Astrocyte (in vitro differentiated cells and primary cell): ENCODE measurements at places on chromosomes 7 and 10. TPM values are rescaled to one million over a fixed set of nuclear protein-coding genes. Genes with fewer than 3 reads are reported as not detected.

DNA sequence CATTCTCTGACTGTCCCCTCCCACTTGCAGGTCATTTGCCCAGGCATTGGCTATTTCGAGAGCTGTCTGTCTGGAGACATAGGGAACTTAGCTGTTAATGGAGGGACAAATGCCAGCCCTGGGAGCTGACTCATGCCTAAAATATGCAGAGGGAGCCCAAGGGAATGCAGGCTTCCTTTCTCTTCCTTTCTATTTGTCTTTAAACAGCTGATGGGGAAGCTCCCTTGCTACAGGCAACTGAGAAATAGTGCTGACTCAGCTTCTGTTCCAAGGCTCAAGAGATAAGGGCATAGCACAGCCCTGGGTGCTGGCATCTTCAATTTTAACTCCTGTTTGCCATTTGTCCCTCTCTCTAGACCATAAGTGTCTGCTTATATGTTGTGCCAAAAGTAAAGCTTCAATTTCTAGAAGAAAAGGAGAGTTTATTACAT, 82.7 kb upstream of the C1GALT1 start:
- no peak overlapping the region for H3K4me3 ChIP-seq
- no peaks in the 10 kb centered on the region for H3K27me3 ChIP-seq
- no peaks in the 10 kb centered on the region for H3K36me3 ChIP-seq
- no peak overlapping the region for H3K27ac ChIP-seq
- peaks cover 15% of the 10 kb centered on the region for H3K4me1 ChIP-seq
- peak; percentile 91 for DNase-seq

- H3K36me3 ChIP-seq = no peaks in the 10 kb centered on the region
- H3K4me3 ChIP-seq = no peak overlapping the region
- no peaks in the 10 kb centered on the region for H3K4me1 ChIP-seq
- no peak for DNase-seq
Observed at GRCh38 chr10:44393834-44394547, 9.1 kb upstream of the CXCL12 start.

- H3K36me3 ChIP-seq = peaks cover 18% of the 10 kb centered on the region
- no peaks in the 10 kb centered on the region for H3K4me1 ChIP-seq
- no peaks in the 10 kb centered on the region for H3K27me3 ChIP-seq
- no peak overlapping the region for H3K27ac ChIP-seq
- no peak overlapping the region for H3K4me3 ChIP-seq
Observed at GRCh38 chr10:110134917-110135316, 72.5 kb upstream of the MXI1 start.

DNA sequence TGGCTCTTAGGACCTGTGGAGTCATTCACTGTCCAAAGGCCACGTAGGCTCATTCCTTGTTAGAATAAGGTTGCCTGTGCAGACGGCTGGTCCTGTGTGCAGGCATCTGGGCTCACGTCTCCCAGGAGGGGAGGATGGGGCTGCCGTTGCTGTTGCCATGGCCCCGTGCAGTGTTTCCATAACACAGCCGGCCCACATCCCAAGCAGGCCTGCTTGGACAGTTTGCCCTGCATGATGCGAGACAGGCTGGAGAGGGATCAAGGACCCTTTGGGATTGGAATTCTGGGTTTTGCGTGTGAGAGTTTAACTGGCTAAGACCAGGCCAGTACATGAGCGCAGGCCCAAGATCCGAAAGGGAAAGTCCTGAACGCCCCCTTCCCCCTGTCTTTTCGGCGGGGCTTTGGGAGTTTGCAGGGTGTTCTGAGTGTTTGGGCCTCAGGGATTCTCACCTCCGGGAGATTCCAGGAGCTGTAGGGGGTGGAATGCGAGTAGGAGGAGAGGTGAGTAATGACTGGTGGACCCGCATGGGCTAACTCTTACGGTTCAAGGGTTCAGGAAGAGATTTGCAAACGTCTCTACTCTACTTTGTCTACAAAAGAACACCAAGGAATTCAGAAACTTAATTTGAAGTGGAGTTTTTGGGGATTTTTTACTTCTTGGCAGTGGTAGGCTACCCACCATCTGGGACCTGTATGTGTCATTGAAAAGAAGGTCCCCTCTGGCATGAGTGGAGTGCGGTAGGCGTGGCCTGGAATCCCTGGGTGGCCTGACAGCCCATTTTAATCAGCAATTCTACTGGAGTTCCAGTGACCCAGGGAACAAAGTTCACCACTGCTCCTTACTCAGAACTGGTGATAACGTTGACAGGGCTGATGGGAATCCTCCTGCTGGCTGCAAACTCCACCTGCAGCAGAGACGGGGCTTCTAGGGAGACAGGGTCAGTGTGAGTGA, 125.4 kb downstream of the ITIH5 start:
- H3K4me1 ChIP-seq = peaks cover 6% of the 10 kb centered on the region
- DNase-seq = peak; percentile 54
- H3K27me3 ChIP-seq = no peaks in the 10 kb centered on the region
- H3K36me3 ChIP-seq = no peaks in the 10 kb centered on the region
- peak overlapping the region; percentile 58 for H3K27ac ChIP-seq
- H3K4me3 ChIP-seq = no peak overlapping the region

DNA sequence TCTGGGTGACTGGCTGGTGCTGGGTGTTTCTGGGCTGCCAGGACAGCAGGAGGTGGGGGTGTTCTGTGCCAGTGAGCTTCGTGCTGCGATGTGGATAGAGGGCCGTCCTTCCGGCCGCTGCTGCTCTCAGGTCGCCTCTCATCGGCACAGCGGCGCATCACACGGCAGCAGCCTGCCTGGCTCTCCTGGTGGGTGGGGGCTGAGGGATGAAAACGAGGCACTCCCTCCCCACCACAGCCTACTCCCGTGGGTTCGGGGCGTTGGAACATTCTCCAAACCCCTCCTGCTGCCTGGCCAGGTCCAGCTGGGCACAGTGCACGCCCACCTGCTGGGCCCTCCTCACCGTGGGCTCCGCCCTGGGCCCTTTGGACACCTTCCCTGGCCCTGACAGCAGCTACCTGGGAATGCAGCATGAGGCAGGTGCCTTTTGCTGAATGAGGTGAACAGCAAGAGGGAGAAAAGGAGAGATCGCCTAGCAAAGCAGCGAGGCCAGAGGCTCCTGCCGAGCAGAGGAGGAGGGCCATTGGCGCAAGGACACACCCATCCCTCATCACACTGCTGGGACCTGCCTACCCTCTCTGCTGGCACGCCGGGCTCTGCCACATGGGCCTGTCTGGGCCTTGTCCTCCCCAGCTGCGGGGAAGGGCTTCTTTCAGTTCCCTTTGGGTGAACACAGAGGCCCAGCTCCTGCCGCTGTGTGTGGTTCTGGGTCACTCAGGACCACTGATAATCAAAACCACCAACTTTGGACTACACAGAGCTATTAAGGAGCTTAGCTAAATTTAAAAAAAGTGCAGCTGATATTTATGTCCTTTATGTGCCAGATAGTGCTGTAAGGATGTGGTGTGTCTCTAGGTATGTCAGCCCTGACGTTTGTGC, 33.4 kb downstream of the INPP5A start:
- no peaks in the 10 kb centered on the region for H3K27me3 ChIP-seq
- DNase-seq = no peak
- H3K4me3 ChIP-seq = no peak overlapping the region
- H3K4me1 ChIP-seq = peaks cover 40% of the 10 kb centered on the region

DNA sequence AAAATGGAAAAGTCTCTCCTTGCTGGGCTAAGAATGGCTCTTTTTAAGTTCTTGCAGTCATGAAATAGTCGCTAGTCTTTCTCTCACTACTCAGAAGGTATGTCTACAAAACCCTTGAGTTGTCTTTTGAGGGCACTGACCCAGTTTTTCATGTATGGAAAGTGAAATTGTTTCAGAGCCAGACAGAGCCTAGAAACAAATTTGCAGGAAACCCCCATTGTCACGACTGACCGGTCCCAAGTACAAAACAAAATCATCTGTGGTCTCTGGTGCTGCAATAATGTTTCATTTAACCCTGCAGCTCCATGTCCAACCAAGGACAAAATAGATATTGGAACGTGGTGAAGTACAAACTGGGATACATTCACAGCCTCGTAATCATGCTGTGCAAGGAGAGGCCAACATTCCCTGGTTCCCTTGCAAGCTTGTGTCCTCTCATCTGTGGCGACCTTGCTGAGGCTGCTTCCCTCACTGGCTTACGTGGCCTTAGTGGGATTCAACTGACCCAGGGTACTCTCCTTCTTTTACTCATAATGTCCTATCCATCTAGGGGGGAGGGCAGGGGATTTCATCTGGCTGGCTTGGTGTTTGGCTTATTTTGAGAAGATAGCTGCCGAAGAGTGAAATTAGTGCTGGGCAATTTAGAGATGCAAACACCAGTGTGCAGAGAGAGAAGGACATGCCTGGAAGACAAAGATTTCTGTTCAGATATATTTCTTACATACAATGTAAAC, 172.5 kb downstream of the IPMK start:
- no peaks in the 10 kb centered on the region for H3K27me3 ChIP-seq
- no peak for DNase-seq
- no peak overlapping the region for H3K4me3 ChIP-seq

- H3K4me1 ChIP-seq = no peaks in the 10 kb centered on the region
- H3K4me3 ChIP-seq = no peak overlapping the region
- no peaks in the 10 kb centered on the region for H3K27me3 ChIP-seq
- H3K36me3 ChIP-seq = no peaks in the 10 kb centered on the region
Observed at GRCh38 chr7:148264933-148265557, 325.5 kb upstream of the C7orf33 start.

DNA sequence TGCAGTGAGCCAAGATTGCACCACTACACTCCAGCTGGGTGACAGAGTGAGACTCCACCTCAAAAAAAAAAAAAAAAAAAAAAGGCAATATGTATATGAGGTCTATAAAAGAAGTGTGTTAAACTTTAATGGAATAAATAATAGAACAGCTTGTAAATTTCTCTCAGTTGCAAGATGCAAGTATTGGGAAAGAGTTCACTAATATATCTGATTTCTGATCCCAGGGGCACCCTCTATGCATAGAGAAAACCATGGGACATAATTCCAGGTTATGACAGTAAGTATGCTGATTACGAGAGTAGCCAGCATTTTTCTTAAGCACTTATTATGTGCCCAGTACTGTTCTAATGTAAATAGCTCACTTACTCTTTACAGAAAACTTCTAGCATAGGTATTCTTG, 66.1 kb upstream of the AFAP1L2 start:
- H3K27me3 ChIP-seq = no peaks in the 10 kb centered on the region
- H3K36me3 ChIP-seq = no peaks in the 10 kb centered on the region
- H3K27ac ChIP-seq = no peak overlapping the region

GRCh38 chr7:51275532-51275931, 41.1 kb downstream of the COBL start:
- no peaks in the 10 kb centered on the region for H3K27me3 ChIP-seq
- no peak for DNase-seq
- H3K4me3 ChIP-seq = no peak overlapping the region
- H3K36me3 ChIP-seq = no peaks in the 10 kb centered on the region

DNA sequence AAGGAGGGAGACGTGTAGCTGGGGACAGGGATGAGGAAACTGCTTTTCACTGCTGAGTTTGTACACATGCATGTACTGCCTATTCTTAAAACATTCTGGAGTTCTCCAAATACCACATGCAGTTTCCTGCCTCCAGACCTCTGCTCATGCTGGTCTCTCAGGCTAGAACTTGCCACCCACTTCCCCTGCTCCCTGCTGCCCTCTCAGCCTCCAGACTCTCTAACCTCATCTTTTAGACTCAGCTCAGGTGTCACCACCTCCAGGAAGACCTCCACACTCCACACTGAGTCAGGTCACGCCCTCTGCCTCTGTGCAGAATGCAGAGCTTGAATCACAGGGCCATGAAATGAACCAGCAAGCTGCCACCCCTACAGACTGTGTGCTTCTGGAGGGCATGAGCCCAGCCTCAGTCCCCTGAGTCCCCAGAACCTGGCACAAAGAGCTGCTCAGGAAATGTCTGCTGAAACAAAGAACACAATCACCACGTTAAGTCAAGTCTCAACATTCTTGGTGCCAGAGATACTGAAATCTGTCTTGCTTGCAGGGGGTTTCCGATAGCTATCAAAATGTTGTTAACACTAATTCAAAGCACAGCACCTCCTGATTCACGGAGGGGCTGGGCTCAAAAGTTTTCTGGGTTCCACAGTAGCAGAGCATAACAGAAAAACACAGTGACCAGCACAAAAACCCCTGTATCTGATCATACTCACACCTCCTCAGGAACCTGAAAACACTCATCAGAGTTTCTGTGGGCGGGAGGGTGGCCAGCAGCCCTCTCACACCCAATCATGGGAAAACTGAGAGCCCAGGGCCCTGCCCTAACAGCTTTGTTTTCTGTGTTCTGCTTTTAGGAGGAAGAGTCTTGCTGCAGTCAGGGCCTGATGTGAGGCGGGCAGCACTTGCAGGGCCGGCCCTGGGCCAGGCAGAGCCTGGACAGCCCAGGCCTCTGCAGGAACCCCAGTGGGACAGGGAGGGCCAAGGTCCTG, 21.1 kb downstream of the FAM53B start:
- no peak overlapping the region for H3K4me3 ChIP-seq
- DNase-seq = no peak
- H3K4me1 ChIP-seq = peaks cover 21% of the 10 kb centered on the region
- no peak overlapping the region for H3K27ac ChIP-seq
- peaks cover 5% of the 10 kb centered on the region for H3K36me3 ChIP-seq
- no peaks in the 10 kb centered on the region for H3K27me3 ChIP-seq

- no peak overlapping the region for H3K4me3 ChIP-seq
- DNase-seq = peak; percentile 57
- H3K27me3 ChIP-seq = peaks cover 9% of the 10 kb centered on the region
- H3K4me1 ChIP-seq = no peaks in the 10 kb centered on the region
- H3K36me3 ChIP-seq = no peaks in the 10 kb centered on the region
Observed at GRCh38 chr10:15035385-15036301, 8.1 kb upstream of the OLAH start.

- no peaks in the 10 kb centered on the region for H3K36me3 ChIP-seq
- H3K4me3 ChIP-seq = no peak overlapping the region
- peak; percentile 56 for DNase-seq
Observed at GRCh38 chr7:20193242-20193777, 23.9 kb downstream of the MACC1 start.

- DNase-seq = no peak
- H3K4me1 ChIP-seq = peaks cover 2% of the 10 kb centered on the region
- H3K27me3 ChIP-seq = no peaks in the 10 kb centered on the region
- H3K36me3 ChIP-seq = no peaks in the 10 kb centered on the region
Observed at GRCh38 chr7:47659664-47660462, 78.0 kb upstream of the TNS3 start.

GRCh38 chr7:48551652-48552051, 372.7 kb upstream of the CDC14C start:
- no peaks in the 10 kb centered on the region for H3K4me1 ChIP-seq
- H3K4me3 ChIP-seq = no peak overlapping the region
- H3K27me3 ChIP-seq = no peaks in the 10 kb centered on the region
- DNase-seq = no peak

- H3K27me3 ChIP-seq = no peaks in the 10 kb centered on the region
- no peaks in the 10 kb centered on the region for H3K36me3 ChIP-seq
- H3K4me3 ChIP-seq = no peak overlapping the region
- peak; percentile 16 for DNase-seq
Observed at GRCh38 chr10:116444527-116445142, 17.0 kb downstream of the PNLIPRP3 start.

GRCh38 chr10:27356738-27357137, 116.1 kb upstream of the ACBD5 start:
- no peak for DNase-seq
- H3K36me3 ChIP-seq = no peaks in the 10 kb centered on the region
- H3K4me1 ChIP-seq = no peaks in the 10 kb centered on the region
- H3K27me3 ChIP-seq = peaks cover 2% of the 10 kb centered on the region
- no peak overlapping the region for H3K27ac ChIP-seq

- H3K4me3 ChIP-seq = no peak overlapping the region
- DNase-seq = no peak
- no peaks in the 10 kb centered on the region for H3K36me3 ChIP-seq
- H3K27me3 ChIP-seq = no peaks in the 10 kb centered on the region
- H3K4me1 ChIP-seq = no peaks in the 10 kb centered on the region
Observed at GRCh38 chr7:107632492-107632865, 28.1 kb upstream of the SLC26A4 start.

GRCh38 chr10:60992636-60993035, 48.7 kb upstream of the RHOBTB1 start:
- no peak overlapping the region for H3K27ac ChIP-seq
- no peak for DNase-seq
- no peak overlapping the region for H3K4me3 ChIP-seq
- H3K4me1 ChIP-seq = no peaks in the 10 kb centered on the region

SCART1 gene
- 0.43 and 0.50 TPM in 2 replicates for total RNA-seq

TNS3 gene
- total RNA-seq = 92.9 and 105 TPM in 2 replicates

IRF5 gene
- 0.36 TPM in 1 of 2 replicates, not detected in the other for total RNA-seq

FAM25A gene
- total RNA-seq = not detected in 2 replicates
